Endothelial cell of umbilical vein (primary cell): ENCODE measurements at places on chromosomes 13 and 19. TPM values are rescaled to one million over a fixed set of nuclear protein-coding genes. Genes with fewer than 3 reads are reported as not detected.

SMIM17 gene
- 0.30 and 1.4 TPM in 2 replicates for total RNA-seq

CEACAM4 gene
- total RNA-seq: not detected in 2 replicates

ZNF850 gene
- 3.6 and 4.5 TPM in 2 replicates for total RNA-seq

CYP4F3 gene
- total RNA-seq: not detected in 2 replicates

METTL21C gene
- total RNA-seq: not detected in 2 replicates

IGFL3 gene
- total RNA-seq: not detected in 2 replicates

CHAMP1 gene
- total RNA-seq: 21.2 and 24.1 TPM in 2 replicates

C19orf33 gene
- total RNA-seq: 4.3 and 18.9 TPM in 2 replicates

ZNF541 gene
- 0.13 TPM in 1 of 2 replicates, not detected in the other for total RNA-seq

KLK14 gene
- not detected in 2 replicates for total RNA-seq
